ENCODE measurements at places on chromosomes 1 and 21. TPM values are rescaled to one million over a fixed set of nuclear protein-coding genes. Genes with fewer than 3 reads are reported as not detected.

The OR2L8 gene
- polyA plus RNA-seq, result not detected

The ESRRG gene
- 0.43 TPM for polyA plus RNA-seq

The PHACTR4 gene
- 18.5 TPM for polyA plus RNA-seq

The C2CD4D gene
- 0.20 TPM for polyA plus RNA-seq

The ECM1 gene
- polyA plus RNA-seq, result 0.11 TPM

The RAB7B gene
- polyA plus RNA-seq, result not detected

The TRIM45 gene
- polyA plus RNA-seq, result 0.10 TPM

The MRPL37 gene
- polyA plus RNA-seq, result 56.2 TPM

The CASQ1 gene
- not detected for polyA plus RNA-seq

The CYYR1 gene
- not detected for polyA plus RNA-seq

The OR2L5 gene
- polyA plus RNA-seq, result not detected

The HMGCS2 gene
- polyA plus RNA-seq, result not detected

The FUCA1 gene
- 14.7 TPM for polyA plus RNA-seq

The TMEM52 gene
- polyA plus RNA-seq, result not detected

The GPR3 gene
- 0.16 TPM for polyA plus RNA-seq

The DENND2C gene
- 0.25 TPM for polyA plus RNA-seq

The DDAH1 gene
- 0.19 TPM for polyA plus RNA-seq

The DLGAP3 gene
- 0.33 TPM for polyA plus RNA-seq
